Inflammatory macrophage treated with lipopolysaccharide for 1 hour (primary cell): ENCODE measurements at places on chromosomes 4 and X.
A peak's percentile ranks its signal among the peaks of the same experiment; 100 is the strongest.

DNA sequence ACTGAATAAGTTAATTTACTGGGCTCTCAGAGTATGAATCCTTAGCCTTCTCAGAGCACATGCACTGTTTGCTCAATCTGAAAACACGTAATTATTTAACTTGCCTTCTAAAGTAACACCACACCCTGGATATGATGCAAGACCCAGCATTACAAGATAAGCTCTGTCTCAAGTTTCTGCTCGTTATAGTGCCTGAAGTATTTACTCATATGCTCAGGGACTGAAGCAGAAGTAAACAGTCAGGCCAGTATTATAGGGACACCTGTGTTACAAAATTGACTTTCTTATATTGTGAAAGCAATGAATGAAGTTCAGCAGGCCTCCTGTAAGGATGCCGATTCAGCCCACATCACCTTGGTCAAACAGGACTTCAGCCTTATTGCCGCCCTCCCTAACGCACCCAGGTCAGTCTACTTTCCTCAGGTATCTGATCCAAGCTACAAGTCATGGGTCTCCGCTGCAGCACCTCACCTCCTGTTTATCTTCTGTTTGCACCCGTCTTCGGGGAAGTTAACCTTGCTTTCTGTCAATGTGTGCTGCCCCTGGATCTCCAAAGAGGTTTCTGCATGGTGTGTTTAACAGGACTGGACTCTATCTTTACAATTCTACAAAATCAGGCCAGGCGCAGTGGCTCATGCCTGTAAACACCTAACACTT lies 42.8 kb upstream of the KLF3 start:
- DNase-seq = peak; percentile 93

DNA sequence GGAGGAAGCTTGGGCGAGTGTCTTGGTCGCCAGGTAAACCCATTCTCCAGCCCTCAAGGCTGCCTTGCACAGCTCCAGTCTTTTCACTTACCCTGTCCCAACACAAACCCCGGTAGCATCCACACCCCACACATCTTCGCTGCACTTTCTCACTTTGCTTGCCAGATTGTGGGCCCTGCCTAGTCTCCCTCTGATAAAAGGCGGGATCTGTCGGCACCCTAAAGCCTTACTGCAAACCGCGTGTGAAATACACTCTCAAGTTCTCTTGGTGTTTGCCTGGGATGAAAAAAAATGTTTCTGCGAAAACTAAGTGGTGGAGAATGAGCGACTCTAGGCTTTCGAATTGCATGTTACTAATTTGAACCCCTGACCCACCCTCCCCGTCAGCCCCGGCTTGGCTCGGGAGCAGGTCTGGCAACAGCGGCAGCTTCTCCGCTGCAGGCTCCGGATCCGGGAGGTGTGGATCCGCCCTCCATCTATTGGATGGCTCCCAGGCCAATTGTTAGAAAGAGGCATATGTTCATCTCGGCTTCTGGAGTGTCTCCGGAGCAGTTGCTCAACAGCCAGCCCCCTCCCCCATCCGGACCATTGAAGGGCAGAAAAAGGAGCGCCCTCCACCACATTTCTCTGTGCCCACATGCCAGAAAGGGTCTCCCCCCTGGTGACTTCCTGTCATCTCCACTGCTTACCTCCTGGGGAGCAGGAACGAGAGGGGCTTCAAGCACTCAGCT lies 3.0 kb upstream of the CITED1 start:
- DNase-seq = no peak

DNA sequence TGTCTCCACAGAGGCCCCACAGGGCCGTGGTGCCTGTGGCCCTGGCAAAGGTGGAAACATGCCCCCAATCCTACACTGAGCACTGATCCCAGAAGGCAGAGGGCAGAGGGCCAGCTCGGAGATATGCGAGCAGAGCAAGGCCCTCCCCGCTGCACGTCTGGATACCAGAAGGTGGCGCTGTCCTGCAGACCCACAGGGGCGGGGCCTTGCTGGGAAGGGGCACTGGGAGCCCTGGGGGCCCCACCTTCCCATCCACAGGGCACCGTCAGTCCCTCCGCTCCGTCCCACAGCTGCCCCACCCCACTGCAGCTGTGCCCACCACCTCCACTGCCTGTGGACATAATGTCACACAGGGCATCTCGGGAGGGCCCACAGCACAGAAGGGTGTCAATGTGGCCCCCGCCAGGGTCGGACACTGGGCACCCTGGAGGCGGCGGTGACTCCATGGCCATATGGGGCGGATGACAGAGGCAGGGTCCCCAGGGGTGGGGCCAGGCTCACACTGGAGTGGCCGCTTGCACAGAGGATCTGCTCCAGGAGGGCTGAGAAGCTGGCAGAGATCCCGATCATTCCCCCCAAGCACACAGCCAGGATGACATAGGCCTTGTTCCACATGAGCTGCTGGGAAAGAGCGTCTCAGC lies 4.8 kb downstream of the SLC49A3 start:
- peak; percentile 70 for DNase-seq

DNA sequence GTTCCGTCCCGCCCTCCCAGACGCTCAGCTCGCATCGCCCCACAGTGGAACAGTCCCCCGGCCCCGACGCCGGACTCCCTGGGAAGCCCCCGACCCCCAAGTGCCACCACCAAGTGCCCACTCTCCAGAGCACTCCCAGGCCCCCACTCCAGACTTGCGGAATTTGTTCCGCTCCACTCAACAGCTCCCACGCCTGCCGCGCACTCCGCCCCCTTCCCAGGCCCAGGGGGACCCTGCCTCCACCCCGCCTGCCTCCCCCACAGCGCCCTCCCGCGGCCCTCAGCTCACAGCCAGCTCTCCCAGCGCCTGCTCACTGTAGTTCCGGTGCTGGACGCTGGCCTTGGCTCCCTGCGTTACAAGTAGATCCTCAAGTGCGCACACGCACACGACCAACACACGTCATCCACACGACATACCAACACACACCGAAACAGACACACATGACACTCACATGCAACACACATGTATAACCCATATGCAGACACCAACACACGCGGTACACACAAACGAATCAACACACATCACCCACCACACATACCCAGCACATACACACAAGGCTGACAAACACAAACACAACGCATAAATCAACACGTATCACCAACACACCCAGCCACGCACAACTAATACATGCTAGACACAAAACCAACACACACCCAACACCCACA lies 8.0 kb downstream of the MSX1 start:
- no peak for DNase-seq

GRCh38 chr4:35975617-35976355 lies 268.5 kb downstream of the ARAP2 start:
- DNase-seq = no peak

GRCh38 chr4:6031846-6032245 lies 13.6 kb upstream of the C4orf50 start:
- no peak for DNase-seq
